ENCODE measurements at places on chromosomes 2 and 18. TPM values are rescaled to one million over a fixed set of nuclear protein-coding genes. Genes with fewer than 3 reads are reported as not detected.

DNA sequence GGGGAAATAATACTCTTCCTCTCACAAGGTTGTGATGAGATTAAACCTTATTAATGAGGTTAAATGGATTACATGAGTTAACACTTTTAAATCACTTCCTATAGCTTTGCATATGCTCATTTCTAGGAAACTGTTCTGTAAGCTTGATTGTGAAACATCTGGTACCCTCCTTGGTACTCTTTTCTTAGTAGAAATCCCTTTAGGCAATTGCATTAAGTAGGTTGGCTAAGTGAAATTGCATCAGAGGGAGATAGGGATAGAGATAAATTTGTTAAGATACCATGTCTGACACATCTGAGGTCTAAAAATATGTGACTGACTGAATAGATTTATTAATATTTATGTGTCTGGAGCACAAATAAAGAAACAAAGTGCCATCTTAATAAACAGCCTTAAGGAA is 275.9 kb upstream of the MAP2 start:
- H3K4me3 ChIP-seq, result no peak overlapping the region
- no peaks in the 10 kb centered on the region for H3K27me3 ChIP-seq
- DNase-seq, result no peak
- peaks cover 6% of the 10 kb centered on the region for H3K4me1 ChIP-seq

- H3K4me3 ChIP-seq, result no peak overlapping the region
- peaks cover 62% of the 10 kb centered on the region for H3K36me3 ChIP-seq
- H3K27ac ChIP-seq, result no peak overlapping the region
- no peaks in the 10 kb centered on the region for H3K27me3 ChIP-seq
- H3K4me1 ChIP-seq, result peaks cover 29% of the 10 kb centered on the region
Measured at GRCh38 chr18:47901624-47902362, 28.7 kb downstream of the SMAD2 start.

- peak overlapping the region; percentile 75 for H3K27ac ChIP-seq
- H3K27me3 ChIP-seq, result no peaks in the 10 kb centered on the region
- H3K4me1 ChIP-seq, result peaks cover 30% of the 10 kb centered on the region
- H3K4me3 ChIP-seq, result no peak overlapping the region
- H3K36me3 ChIP-seq, result peaks cover 21% of the 10 kb centered on the region
- no peak for DNase-seq
Measured at GRCh38 chr2:69149631-69150215, 136.7 kb downstream of the ANTXR1 start.

GRCh38 chr2:80942766-80943165 is 638.2 kb upstream of the LRRTM1 start:
- H3K36me3 ChIP-seq, result no peaks in the 10 kb centered on the region
- no peak overlapping the region for H3K4me3 ChIP-seq
- no peak for DNase-seq
- no peaks in the 10 kb centered on the region for H3K27me3 ChIP-seq
- H3K4me1 ChIP-seq, result no peaks in the 10 kb centered on the region

BOLL gene
- not detected for total RNA-seq

Measured in mesothelial cell of epicardium (in vitro differentiated cells).